ENCODE measurements at places on chromosomes 1 and 21.

DNA sequence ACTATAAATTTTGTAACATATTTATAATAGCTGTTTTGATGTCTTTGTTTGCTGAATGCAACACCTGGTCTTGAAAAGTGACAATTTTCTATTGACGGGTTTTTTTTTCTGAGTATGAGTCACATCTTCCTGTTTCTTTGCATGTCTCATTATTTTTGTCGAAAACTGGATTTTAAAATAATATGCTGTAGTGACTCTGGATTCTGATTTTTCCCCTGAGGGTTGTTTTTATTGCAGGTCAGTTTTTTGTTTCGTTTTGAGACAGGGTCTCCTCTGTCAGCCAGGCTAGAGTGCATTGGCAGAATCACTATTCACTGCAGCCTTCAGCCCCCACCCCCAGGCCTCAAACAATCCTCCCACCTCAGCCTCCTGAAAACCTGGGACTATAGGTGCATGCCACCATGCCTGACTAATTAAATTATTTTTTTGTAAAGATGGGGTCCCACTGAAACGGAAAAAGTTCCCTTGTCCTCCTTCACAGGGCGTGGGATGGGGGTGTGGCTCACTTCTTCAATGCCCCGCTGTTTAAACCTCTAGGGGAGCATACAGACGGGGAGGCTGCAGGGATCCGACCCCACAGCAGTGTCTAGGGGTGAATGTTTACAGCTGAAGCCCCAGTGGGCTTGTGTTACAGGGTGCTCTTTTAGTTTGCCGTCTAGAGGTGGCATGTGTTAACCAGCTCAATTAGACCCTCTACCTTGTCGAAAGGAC is 11.3 kb upstream of the PPIE start:
- no peak for DNase-seq

GRCh38 chr1:205440476-205441317 is 15.1 kb downstream of the BLACAT1 start:
- peak; percentile 83 for DNase-seq

GRCh38 chr1:113903501-113904292 is 902 bp downstream of the AP4B1 start:
- DNase-seq: no peak

GRCh38 chr1:5882367-5883128 is 109.7 kb downstream of the NPHP4 start:
- DNase-seq: no peak

DNA sequence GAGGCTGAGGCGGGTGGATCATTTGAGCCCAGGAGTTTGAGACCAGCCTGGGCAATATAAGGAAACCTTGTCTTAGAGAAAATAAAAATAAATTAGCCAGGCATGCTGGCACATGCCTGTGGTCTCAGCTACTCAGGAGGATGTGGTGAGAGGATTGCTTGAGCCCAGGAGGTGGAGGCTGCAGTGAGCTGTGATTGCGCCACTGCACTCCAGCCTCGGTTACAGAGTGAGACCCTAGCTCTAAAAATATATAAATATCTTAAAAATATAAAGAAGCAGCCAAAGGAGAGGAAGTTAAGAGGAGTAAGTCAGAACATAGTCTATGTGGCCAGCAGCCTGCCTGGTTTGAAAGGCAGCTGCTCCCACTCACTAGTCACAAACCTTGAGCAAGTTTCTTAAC is 4.5 kb upstream of the IL10RB start:
- no peak for DNase-seq

- peak; percentile 41 for DNase-seq
Observed at GRCh38 chr1:234778221-234779159, 168.5 kb upstream of the IRF2BP2 start.

DNA sequence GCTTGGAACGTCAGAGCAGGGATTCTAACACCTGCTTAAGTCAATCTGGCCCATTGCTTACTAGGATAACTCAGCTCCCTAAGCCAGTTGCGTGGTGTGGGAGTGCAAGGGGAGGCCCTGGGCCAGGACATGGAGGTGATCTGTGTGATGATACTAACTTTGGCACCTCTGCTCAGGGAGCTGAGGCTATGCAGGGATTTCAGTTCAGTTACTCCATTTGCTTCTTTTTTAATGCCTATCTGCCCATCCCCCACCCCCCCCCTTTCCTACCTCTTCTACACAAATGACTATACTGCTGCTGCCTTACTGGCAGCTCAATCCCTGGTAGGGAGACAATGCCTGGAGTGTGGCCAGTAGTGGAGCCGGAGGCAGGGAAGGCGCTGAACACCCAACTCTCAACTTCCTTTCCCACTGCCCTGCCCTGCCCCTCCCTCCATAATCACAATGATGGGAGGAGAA is 19.5 kb downstream of the INKA2 start:
- no peak for DNase-seq

GRCh38 chr1:63906047-63906704 is 132.4 kb downstream of the ROR1 start:
- no peak for DNase-seq

All from WERI-Rb-1 (cell line).